ENCODE measurements at places on chromosomes 11 and 22.

DNA sequence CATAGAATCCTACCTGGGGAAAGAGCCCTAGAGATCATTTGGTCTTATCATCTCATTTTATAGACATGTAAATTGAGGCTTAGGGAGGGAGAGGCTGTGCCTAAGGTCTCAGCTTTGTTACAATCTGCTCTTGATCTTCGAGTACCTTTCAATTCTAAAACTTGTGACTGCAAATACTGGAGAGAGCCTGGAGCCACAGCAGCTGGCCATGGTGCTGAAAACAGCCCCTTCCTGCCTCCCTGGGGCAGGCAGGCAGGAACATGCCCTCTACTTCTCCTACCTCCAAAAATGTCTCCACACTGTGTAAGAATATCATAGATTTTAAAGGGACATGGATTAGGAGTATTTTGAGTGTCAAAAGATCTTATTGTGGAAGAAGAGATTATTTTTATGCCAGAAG is 52.2 kb downstream of the C22orf42 start:
- DNase-seq, result peak; percentile 37

DNA sequence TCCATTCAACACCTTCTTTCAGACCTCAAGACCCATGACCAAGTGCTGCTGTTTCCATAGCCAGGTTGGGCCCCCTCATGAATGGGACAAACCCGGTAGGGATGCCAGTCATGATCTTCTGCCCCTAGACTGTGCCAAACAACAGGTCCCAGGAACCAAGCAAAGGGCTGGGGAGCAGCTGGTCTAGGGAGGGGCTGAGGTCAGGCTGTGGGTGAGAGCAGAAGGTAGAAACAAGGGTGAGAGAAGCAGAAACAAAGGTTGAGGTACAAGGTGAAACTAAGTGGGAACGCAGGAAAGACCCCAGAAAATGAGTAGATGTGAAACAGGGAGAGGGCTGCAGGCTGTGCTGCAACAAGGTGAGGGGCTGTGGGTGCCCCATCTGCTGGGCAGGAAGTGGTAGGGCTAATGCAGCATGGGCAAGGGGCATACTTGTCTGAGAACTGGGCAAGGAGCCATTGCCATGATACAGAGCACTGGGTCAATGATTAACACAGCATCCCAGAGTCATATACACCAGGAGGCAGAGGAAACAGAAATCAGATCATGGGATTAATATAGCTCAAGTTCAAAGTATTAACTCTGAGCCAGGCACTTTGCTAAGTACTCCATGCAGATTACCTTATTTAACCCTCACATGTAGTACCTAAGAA is 45.9 kb downstream of the SLC1A2 start:
- no peak for DNase-seq

GRCh38 chr22:36330655-36331305 is 57.0 kb downstream of the MYH9 start:
- no peak for DNase-seq

- no peak for DNase-seq
Measured at GRCh38 chr22:45321827-45322226, 12.1 kb downstream of the FAM118A start.

- peak; percentile 72 for DNase-seq
Measured at GRCh38 chr11:44893846-44894617, 56.7 kb downstream of the TP53I11 start.

GRCh38 chr22:18031695-18032454 is 7.5 kb upstream of the MICAL3 start:
- DNase-seq, result no peak

Measured in progenitor cell of endocrine pancreas (in vitro differentiated cells).